ENCODE measurements at places on chromosomes 3 and 15.

GRCh38 chr3:171685116-171685895, 125.0 kb downstream of the PLD1 start:
- DNase-seq: no peak

DNA sequence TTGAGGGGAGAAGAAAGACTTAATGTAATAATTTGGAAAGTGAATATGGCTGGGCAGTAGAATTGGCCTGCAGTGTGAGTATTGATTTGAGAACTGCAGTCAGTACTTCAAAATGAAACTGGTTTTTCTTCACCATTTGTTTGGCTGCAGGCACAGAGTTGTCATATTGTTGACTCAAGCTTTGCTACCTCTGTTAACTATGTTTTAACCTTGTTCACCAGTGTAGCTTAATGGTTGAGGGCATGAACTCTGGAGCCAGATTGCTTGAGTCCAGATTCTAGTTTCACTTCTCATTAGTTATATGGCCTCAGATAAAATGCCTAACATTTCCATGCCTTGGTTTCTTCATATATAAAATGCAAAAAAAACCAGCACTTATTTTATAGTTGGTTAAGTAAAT, 64.1 kb downstream of the CFAP44 start:
- DNase-seq: no peak

- DNase-seq: no peak
These were observed 58.2 kb downstream of the OSTN start for GRCh38 chr3:191257286-191257685.

GRCh38 chr3:170330366-170330765, 27.1 kb upstream of the SKIL start:
- no peak for DNase-seq

DNA sequence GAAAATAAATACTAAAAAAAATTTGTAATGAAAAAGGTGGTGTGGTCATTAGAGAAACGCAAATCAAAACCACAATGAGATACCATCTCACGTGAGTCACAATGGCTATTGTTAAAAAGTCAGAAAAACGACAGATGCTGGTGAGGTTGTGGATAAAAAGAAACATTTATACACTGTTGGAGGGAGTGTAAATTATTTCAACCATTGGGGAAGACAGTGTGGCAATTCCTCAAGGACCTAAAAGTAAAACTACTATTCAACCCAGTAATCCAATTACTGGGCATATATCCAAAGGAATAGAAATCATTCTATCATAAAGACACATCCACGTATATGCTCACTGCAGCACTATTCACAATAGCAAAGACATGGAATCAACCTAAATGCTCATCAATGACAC, 120.3 kb downstream of the MYO9A start:
- DNase-seq: no peak

DNA sequence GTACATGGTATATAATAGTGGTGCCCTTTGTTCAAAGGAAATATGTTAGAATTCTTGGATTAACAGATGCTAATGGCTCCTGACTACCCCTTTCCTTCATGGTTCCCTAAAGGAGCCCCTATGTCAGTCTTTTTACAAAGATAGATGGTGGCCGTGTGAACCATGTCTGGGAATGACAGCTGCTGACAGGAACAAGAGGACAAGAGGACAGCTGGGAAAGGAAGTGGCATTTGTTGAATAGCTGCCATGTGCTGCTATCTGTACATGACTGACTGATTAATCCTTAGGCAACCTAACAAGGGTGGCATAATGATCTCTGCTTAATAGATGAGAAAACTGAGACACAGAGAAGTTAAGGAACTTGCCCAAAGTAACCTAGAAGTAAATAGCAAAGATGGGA, 321.7 kb downstream of the ZNF621 start:
- no peak for DNase-seq

GRCh38 chr3:185713015-185713414, 111.8 kb downstream of the IGF2BP2 start:
- DNase-seq: no peak

Measured in iPS-NIHi11 (cell line).